GM04503 (cell line): ENCODE measurements at places on chromosomes 3 and 15.

GRCh38 chr3:107275511-107275910 is 101.7 kb upstream of the CCDC54 start:
- no peak for DNase-seq

DNA sequence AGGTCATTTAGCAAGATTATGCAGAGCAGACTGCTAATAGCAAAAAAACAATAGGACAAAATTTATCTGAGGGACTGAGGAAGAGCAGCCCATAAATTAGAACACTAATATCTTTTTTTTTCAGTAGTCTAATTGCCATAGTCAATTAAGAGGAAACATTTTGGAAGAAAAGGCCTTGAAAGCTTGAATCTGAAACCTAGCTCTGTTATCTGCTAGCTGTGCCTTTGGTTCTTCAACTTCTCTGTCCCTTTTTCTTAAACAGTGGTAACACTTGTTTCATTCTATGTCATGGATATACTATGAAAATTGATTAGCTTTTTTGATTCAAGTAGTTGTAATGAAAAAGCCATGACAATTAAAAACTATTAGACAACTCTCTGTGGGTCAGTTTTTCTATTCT is 1.7 kb downstream of the ATR start:
- DNase-seq = no peak

GRCh38 chr15:74109713-74110112 is 20.7 kb upstream of the ISLR2 start:
- no peak for DNase-seq

GRCh38 chr15:37134244-37134643 is 33.9 kb upstream of the MEIS2 start:
- DNase-seq = no peak

DNA sequence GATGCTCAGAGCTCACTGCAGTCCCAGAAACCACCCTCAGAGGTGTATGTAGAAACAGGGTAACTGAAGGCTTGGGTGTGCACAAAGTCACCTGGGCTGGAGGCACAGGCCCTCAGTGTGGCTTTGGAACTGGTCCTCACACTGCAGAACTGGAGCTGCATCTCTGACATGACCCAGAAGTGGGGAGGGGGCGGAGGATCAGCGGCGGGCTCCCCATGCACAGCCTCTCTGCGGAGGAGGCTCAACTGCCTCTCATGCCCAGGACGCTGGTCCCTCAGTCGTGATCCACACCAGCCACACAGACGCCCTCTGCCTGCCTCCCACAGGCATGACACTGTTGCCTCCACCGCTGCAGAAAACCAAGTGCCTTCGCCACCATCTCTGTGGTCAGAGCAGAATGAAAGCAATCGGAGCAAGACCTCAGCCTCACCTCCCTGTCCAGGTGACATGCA is 73.7 kb downstream of the TM2D3 start:
- no peak for DNase-seq
